ENCODE measurements at places on chromosomes 2 and 18.
A peak's percentile ranks its signal among the peaks of the same experiment; 100 is the strongest.

GRCh38 chr2:17051538-17051937, 385.9 kb upstream of the CYRIA start:
- DNase-seq, result no peak

DNA sequence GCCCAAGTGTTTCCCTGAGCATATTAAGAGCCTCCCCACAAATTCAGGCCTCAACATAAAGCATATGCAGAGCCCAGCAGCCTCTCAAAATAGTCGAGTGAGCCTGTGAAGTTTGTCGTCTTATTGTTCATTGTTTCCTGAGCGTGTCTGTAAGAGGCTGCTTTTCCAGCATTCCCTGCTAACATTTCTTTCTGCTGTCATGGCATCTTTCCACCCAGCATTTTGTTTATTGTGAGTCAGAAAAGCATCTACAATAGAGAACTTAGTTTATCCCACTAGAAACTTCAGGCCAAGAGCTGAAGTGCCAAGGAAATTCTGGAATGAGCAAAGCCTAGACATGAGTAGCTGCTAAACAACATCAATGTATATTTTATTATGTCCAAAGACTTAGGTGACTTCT, 46.3 kb upstream of the STAM2 start:
- DNase-seq, result no peak

- DNase-seq, result no peak
Observed at GRCh38 chr2:39568561-39569006, 97.1 kb upstream of the TMEM178A start.

DNA sequence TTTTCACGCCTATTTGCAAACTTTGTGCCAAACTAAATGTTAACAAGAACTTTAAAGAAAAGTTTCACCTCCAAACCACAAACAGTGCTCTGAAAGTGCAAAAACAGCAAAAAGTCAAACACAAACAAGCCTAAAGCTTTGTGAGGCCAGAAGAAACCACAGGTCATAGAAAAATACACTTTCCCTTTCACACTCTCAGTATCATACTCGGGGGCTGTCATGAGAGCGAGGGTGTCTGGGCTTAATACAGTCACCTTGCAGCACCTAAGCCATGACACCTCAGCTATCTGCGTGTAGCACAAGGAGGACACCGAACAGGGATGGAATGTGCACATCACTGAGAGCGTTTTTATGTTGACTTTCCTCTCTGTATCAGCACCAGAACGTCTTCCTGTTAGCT, 26.6 kb upstream of the SEH1L start:
- DNase-seq, result no peak

DNA sequence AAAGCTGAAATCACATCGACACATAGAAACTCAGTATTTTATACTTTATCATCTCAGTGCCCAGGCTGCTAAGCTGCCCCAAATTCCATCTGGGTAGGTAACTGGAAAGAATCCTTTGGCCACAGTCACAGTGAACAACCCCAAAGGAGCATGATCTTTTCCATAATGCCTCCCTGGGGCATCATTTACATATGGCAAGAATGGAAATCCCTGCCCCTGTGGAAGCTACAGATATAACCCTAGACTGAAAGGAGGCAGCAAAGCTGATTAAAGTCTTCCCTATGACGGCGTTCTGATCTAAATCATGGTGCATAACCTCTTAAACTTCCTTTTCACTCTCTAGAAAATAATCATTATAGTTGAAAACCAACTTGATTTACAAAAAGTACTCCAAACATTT, 41.5 kb downstream of the MAP3K19 start:
- no peak for DNase-seq

- DNase-seq, result no peak
Observed at GRCh38 chr18:35038029-35038428, 3.2 kb upstream of the MAPRE2 start.

- no peak for DNase-seq
Observed at GRCh38 chr18:42929857-42930256, 185.6 kb downstream of the RIT2 start.

DNA sequence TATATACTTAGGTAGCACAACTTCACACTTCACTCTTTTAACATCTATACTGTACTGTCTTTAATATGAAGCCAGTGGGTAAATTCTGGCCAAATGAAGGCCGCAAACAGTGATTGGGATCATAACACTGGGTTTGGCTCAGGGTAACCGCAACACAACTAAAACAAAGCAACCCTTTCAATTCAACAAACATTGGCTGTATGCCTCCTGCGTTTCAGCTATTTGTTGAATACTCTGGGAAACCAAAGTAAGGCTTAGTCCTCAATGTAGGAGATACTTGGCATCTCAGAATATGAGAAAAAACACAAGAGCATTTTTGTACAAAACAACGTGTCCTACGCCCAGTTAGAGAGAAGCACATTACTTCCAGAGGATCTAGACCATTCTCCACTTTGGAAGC, 693.3 kb upstream of the KLHL29 start:
- no peak for DNase-seq

- no peak for DNase-seq
Observed at GRCh38 chr2:96260387-96261260, 5.2 kb downstream of the TMEM127 start.

DNA sequence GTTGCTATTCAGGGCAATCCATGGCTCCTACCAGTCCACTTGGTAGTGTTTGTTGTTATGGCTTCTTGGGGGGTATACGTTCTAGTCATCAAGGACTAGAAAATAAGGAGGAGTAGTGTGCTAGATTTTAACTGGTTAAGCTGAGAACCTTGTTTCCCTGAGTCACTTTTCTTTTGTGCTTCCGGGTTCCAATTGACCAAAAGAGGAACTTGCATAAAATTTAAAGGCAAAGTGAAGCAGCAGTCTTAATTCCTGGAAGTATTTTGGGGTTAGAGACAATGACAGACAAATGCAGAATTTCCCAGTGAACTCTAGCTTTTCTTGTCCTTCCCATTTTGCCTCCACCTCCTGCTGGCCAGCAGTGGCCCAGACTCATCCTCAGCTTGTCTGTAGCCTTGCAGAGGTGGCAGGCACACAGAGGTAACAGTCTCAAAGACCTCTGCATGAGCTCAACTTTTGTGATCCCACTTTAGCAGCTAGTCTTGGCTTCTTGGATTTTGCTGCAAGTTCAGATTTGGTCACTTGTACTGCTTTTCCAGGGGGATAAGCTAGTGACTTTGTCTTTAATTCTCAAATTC, 1105.8 kb upstream of the NXPH2 start:
- DNase-seq, result no peak

- no peak for DNase-seq
Observed at GRCh38 chr2:60644951-60645350, 91.5 kb upstream of the BCL11A start.

DNA sequence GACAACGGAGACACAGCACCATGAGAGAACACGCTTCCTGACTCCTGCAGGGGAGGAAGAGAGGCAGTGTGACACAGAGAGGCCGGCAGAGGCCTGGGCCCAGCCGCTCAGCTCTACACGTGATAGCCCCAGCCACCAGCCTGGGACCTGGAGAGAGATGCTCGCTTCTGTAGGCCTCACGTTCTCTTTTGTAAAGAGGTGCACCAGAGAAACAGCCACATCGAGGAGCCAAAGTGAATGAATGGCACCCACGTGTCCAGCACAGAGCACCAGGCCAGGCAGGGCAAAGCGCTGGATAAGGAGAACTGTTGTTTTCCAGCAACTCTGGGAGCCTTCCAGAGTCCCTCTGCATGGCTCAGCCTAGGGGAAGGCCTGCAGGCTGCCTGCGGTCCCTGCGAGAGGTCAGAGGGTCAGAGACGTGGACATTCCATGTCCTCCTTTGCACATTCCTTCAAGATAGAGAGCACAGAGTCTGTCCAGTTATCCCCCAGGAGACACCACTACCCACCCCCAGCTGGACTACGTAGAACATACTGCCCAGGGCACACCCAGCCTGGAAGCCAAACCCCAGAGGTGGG, 14.2 kb downstream of the LIMS2 start:
- no peak for DNase-seq

DNA sequence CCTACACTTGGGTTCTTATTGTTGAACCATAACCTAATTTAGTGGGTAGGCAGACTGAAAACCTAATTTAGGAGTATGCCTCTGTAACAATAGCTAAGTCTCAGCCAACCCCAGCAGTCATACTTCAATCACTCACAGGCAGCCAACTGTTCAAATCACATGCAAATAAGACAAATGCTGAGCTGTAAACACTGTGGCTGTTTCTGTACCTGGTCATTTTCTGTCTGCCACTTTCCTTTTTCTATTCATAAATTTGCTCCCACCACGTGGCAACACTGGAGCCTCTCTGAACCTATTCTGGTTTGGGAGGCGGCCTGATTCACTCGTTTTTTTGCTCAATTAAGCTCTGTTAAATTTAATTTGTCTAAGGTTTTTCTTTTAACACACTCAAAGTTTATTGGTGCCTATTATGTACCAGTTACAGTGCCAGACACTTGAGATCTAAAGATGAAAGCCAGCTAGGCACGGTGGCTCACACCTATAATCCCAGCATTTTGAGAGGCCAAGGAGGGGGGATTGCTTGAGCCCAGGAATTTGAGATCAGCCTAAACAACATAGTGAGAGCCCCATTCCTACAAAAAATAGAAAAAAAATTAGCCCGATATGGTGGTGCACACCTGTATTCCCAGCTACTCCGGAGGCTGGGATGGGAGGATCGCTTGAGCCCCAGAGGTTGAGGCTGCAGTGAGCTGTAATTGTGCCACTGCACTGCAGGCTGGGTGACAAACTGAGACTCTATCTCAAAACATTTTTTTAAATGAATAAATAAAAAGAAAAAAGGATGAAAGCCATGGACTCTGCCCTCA, 41.1 kb downstream of the THNSL2 start:
- no peak for DNase-seq

- DNase-seq, result peak; percentile 84
Observed at GRCh38 chr18:61606068-61606660, 272.9 kb downstream of the CDH20 start.

DNA sequence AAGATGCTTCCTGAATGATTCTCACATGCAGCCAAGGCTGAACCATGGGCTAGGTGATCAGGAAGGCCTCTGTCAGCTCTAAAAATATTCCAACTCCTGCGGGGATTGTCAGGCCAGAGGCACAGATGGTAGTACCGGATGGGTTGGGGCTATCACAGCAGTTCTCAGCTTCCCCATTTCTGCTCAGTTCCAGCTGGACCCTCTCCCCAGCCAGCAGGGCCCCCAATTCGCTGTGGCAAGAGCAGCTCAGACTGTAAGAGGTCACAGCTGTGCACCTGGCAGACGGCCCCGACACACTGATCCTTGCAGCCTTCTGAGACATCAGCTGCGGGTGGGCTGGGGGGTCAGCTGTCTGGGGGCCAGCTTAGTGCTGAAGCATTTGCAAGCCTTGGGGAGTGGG, 43.6 kb upstream of the TCF7L1 start:
- DNase-seq, result no peak

DNA sequence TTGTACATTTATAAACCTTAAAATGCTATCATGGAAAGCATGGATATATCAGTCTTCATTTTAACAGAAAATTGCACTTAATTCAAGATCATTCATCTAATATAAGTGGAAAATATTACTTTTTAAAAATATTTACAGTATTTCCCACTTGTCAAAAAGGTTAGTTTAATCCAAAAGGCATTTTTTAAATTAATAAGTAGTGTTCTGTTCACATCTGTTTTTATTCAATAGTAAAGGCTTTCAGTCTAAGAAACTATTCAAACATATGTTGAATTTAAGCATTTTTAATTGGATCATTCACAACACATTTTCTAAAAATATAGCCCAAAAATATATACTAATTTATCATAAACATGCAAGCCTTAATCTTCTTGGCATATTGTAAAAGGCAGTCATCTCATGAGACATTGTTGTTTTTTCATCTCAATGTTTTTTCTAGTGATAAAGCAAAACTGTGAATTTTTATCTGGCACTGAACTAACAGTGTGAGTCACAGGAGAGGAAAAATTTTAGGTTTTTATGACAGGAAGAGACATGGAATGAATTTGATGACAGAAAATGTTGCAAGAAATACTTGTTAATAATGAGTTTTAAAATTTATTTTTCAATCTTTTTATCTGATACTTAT, 1642.5 kb upstream of the TMEFF2 start:
- DNase-seq, result no peak

DNA sequence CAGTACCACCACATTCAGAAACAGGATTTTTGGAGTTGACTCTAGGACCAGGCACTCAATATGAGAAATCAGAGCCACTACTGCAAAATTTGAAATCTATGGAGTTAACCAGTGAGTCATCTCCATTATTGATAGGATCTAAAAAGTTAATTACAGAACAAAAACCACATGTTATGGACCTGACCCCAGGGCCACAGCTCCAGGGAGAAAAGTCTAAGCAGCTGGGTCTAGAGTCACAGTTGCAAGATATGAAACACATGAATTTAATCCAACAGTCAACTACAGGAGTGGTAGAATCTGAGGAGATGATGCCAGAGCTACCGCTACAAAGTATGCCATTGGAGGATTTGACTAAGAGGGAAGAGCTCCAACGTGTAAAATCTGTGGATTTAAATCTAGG, 13.4 kb upstream of the ZNF512 start:
- DNase-seq, result no peak

DNA sequence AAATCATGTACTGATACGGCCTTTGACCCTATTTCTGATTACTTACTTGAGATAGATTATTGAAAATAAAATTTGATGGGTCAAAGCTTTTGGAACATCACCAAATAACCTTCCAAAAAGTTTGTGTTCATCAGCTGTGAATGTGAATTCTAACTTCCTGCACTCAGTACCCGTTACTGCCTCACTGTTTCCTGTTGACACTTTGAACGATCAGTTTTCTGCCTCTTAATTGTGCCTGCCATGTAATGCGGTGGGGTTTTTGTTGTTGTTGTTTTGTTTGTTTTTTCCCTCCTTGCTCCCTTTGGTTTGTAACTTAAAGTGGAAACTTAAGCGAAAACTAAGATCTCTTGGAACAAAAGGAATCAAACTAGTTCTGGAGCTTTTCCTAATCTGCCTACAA, 18.9 kb downstream of the ATG16L1 start:
- no peak for DNase-seq

DNA sequence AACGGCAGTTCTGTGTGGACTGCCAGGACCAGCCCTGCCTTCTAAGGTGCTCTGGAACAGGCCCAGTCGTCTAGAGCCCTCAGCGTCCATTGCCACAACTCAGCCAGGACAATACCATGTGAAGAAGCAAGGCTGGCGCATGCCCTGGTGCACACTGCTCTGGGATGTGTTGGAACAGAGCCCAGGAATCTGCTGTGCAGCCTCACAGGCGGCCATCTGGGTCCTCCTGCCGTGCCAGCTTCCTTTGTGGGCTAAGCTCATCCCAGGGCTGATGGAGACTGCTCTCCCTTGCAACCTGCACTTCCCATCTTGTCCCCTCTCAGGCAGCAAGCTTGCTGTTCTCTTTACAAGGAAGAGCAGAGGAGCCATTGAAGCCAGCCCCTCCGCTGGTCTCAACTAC, 246.4 kb upstream of the PXDN start:
- peak; percentile 80 for DNase-seq

Measured in lower leg skin (tissue), 4 donors.